ENCODE measurements at places on chromosomes 3 and 15.

DNA sequence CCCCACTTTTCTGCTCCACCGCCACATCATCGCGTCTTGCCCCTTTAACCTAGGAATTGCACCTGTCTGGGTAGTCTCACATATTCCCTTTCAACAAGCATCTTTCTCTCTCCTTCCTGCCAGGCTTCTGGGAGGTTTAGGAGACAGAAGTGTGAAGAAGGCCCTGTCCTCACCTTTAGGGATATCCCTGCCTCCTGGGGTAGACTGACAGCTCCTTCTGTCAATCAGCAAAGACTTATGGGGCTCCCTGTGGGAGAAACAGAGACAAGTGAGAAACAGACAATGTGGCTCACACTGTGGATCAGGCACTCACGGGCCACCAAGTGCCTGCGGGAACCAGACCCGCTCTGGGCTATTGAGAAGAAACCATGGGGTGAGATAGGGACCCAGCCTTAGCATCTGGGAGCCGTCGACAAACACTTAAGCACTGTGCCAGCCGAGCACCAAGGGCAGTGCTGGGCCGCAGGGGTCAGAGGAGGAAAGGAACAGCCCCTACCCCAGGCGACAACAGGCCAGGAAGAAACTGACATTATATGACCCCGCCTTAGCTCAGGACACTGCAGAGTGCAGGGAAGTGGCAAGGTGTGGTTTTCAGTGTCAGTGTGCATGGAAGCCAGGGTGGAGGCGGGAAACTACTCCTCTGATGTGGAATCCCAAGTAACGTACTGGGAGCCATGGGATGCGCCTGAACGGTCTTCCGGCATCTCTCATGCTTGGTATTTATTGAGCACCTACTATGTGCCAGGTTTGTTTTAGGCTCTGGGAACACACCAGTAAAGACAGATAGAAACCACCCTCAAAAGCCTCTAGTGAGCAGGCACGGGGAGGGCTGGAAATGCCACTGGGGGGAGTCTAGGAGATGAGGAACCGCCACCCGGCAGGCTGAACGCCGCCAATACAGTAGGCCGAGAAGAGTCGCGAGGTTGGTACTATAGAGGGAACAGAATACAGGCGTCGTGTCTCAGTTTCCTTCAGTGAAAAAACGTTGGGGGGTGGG is 1.8 kb downstream of the EFCC1 start:
- no peak for DNase-seq

GRCh38 chr3:42670670-42671069 is 14.7 kb upstream of the KLHL40 start:
- DNase-seq: no peak

DNA sequence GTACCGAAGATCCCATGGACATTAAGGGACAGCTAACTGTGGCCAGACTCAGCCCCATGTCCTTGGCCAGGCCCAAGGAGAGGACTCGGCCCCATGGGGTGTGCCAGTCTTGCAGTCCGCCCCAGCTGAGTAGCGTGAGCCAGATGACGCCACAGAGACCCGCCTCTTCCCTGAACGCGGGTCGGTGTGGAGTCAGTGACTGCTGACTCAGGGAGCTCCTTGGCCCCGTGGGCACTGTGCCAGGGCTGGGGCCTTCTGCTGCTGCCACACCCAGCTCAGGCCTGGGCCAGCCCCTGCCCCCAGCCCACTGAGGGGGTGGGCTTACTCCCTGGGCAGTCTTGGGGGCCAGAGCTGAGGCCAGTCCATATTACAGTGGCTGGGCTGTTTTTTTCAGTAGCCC is 52.8 kb downstream of the PLXNA1 start:
- no peak for DNase-seq

- peak; percentile 31 for DNase-seq
These were observed 639 bp downstream of the MKRN3 start for GRCh38 chr15:23566071-23566554.

- no peak for DNase-seq
These were observed 243.7 kb downstream of the SLC9A9 start for GRCh38 chr3:143604402-143605185.

- no peak for DNase-seq
These were observed 474.0 kb downstream of the EPHB1 start for GRCh38 chr3:135268941-135269532.
